ENCODE measurements at places on chromosomes 11 and 22.

DNA sequence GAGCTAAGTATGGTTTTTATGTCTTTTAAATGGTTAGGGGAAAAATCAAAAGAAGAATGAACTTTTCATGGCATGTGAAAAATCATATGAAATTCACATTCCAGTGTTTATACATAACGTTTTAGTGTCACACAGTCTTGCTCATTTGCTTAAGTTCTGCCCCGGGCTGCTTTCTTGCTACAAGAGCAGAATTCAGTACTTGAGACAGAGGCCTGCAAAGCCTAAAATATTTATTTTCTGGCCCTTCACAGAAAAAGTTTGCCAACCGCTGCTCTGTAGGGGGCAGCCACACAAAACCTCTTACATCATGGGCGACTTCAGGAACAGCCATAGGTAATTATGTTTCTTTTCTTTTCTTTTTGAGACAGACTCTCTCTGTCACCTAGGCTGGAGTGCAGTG, 1.0 kb upstream of the ATG2A start:
- DNase-seq, result no peak

DNA sequence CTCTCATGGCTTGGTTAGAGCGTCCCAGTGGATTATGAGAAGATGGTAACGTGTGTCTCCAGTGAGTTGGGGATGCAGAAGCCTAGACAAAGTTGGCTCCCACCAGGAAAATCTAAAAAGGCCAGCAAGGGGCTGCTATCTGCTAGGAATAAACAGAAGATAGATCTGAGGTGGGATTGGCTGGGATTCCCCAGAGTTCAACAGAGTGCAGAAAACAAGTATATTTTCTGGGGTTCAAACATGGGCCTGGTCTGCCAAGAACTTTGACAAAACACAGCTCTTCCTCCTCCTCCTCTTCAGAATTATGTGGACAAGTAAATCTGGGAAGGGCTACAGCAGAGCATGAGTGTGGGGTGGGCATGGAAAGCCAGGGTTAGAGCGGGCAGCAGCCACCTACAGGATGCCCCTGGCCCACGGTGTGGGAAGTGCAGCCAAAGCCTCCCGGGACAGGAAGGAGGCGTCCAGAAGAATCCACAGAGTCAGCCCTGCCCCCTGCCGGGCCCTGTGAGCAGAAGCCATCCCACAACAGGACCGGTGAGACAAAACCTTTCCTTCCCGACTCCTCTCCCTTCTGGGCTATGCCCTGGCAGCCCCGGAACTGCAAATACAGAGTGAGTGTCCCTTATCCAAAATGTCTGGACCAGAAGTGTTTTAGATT, 67.1 kb downstream of the CD82 start:
- DNase-seq, result no peak

GRCh38 chr11:41051919-41052635, 407.4 kb downstream of the LRRC4C start:
- no peak for DNase-seq

GRCh38 chr11:47188259-47188658, 2.0 kb upstream of the PACSIN3 start:
- no peak for DNase-seq

DNA sequence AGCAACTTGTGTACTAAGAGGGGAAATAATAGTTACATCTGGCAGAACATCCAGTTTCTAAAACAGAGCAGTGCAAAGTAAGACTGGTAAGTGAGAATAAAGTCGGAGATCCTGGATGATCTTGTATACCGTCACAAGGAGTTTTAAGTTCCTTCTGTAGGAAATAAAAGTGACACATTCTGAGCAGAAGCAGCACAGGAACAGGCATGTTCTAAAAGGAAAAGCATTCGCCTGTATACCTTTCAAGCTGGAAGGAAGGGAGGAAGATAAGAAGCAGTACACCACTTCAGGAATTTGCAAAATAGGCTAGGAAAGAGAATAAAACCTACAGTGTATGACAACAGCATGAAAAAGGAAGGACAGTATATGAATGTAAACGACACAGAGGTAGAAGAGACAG, 106.2 kb upstream of the TP53AIP1 start:
- DNase-seq, result no peak

DNA sequence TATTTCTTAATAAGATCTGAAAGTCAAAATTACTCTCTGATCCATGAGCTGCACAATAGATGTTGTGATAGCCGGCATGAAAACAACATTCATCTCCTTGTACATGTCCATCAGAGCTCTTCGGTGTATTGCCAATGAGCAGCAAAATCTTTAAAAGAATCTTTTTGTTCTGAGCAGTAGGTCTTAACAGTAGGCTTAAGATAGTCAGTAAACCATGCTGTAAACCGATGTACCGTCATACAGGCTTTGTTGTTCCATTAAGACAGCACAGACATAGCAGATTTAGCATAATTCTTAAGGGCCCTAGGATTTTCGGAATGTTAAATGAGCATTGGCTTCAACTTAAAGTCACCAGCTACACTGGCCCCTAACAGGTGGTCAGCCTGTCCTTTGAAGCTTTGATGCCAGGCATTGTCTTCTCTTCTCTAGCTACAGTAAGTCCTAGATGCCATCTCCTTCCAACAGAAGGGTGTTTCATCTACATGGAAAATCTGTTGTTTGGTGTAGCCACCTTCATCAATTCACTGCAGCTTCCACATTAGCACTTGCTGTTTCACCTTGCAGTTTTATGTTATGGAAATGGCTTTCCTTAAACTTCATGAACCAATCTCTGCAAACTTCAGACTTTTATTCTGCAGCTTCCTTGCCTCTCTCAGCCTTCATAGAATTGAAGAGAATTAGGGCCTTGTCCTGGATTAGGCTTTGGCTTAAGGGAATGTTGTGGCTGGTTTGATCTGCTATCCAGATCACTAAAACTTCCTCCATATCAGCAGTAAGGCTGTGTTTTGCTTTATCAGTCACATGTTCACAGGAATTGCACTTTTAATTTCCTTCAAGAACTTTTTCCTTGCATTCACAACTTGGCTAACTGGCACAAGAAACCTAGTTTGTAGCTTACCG, 28.4 kb downstream of the RRP8 start:
- DNase-seq, result no peak

DNA sequence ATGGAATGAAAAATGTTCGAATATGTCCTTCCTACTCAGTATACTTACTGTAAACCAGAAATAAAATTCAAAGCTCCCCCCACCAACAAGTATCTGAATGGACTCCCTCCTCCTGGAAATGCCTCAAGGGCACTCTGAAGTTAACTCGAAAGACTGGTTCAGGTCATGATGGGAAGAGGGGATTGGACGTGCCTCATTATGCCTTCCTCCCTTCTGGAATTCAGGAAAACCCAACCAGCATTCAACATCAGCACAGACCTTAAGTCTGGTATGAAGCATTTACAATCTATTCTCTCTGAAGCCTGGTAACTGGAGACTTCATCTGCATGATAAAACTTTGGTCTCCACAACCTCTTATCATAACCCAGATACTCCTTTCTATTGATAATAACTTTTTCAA, 428.3 kb upstream of the RAG2 start:
- no peak for DNase-seq

- no peak for DNase-seq
Measured at GRCh38 chr11:104695065-104695463, 203.2 kb downstream of the CASP12 start.

- no peak for DNase-seq
Measured at GRCh38 chr11:27041141-27041899, 705 bp downstream of the BBOX1 start.

DNA sequence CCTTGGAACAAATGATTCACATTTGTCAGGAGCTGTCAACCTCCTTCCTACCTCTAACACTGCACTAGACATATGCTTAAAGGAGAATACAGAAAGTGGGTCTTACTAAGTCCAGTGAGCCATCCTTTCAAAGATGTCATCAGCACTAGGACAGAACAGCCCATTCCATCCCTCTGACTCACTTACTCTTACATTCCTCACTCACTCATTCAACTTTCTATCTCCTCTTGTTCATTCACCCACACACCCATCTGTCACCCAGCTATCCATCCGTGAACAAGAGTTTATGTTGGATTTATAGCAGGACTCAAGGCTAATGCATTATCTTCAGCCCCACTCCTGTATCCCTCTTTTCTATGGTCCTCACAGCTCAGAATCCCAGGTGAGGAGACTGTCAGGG, 9.1 kb downstream of the INSC start:
- DNase-seq, result no peak

DNA sequence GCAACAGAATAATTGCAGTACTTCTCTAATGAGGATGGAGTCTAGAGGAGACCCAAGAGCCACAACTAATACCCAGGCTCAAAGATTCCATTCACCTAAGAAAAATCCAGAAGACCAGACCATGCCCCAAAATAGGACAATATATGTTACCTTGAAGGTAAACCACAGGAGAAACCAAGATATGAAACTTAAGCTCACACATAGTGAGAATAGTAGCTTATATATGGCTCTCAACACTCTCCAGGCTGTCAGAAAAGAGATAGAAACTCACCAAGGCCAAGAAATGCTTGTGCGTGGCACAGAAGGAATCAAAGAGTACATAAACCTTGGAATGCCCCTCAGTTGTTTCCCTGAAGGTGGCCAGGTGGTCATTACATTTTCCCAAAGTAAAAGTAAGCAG, 9.1 kb downstream of the FAM111A start:
- no peak for DNase-seq

- no peak for DNase-seq
Measured at GRCh38 chr11:75635066-75635862, 33.6 kb downstream of the MAP6 start.

DNA sequence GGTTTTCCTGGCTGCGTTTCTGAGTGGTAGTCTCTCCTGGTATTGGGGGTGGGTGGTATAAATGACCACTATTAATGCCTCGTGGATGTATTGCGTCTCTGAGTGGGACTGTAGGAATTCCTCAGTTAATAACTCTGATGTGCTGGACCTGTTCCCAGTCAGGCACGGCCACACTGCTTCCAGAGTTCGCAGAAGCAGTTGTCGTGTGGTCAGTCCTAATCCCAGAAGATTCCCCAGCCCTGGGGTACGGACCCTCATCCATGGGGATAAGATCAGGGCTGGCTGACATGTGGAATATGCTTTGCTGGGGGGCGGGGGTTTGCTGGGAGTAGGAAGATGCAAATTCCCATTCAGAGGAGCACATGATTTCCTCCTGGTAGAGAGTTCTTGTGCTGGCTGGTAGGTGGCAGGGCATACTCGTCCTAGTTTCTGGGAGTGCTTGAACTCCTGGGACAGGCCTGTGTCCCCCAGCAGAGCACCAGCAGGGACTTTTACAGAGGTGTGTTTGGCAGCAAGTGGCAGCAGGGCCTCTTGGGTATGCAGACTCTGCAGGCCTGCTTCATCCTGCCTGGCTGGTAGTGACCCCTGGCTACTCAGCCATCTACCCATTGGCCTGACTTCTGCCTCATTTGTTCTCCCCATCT, 157.4 kb downstream of the NAV2 start:
- no peak for DNase-seq

- DNase-seq, result no peak
Measured at GRCh38 chr11:35344681-35345574, 74.4 kb downstream of the SLC1A2 start.

DNA sequence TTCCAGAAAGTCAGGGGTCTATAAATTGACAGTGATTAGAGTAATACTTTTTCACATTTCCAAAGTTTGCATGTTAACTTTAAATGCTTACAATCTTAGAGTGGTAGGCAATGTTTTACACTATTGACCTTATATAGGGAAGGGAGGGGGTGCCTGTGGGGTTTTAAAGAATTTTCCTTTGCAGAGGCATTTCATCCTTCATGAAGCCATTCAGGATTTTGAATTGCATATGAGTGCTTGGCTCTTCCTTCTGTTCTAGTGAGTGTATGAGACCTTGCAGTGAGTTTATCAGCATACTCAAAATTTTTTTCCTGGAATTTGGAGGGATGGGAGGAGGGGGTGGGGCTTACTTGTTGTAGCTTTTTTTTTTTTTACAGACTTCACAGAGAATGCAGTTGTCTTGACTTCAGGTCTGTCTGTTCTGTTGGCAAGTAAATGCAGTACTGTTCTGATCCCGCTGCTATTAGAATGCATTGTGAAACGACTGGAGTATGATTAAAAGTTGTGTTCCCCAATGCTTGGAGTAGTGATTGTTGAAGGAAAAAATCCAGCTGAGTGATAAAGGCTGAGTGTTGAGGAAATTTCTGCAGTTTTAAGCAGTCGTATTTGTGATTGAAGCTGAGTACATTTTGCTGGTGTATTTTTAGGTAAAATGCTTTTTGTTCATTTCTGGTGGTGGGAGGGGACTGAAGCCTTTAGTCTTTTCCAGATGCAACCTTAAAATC, 5.3 kb downstream of the MALAT1 start:
- no peak for DNase-seq

DNA sequence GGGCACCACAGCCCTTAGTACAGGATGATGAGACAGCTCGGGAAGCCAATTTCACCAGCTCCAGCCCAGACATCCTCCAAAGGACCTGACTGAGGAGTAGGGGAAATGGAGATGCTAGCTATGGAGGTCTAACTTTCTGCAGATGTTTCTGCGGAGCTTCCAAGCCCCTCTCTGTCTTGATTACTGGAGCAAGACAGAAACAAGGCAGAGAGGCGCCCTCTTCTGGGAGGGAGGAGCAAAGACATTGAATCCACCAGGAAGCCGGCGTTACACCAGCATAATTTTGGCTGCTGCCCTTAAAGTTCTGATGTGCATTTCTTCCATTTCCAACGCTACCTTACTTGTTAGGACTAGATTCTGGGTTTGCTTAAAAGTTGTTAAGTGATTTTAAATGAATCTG, 107.3 kb upstream of the HSD17B12 start:
- DNase-seq, result no peak

DNA sequence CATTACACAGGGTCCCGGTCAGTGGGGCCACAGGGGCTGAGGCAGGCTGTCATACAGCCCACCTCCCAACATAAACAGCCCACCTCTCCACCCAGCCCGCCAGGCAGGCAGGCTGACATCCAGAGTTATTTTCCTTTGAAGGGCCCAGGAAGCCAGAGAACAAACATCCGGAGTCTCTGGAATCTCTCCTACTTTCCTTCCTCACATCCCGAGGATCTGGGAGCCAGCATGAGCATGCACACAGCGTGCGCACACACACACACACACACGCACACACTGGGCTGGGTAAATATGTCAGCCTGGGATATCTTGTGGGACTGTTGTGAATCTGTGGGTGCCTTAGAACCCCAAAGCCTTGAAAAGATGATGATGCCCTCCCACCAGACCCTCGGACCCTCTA, 55.4 kb downstream of the PDE2A start:
- DNase-seq, result no peak

DNA sequence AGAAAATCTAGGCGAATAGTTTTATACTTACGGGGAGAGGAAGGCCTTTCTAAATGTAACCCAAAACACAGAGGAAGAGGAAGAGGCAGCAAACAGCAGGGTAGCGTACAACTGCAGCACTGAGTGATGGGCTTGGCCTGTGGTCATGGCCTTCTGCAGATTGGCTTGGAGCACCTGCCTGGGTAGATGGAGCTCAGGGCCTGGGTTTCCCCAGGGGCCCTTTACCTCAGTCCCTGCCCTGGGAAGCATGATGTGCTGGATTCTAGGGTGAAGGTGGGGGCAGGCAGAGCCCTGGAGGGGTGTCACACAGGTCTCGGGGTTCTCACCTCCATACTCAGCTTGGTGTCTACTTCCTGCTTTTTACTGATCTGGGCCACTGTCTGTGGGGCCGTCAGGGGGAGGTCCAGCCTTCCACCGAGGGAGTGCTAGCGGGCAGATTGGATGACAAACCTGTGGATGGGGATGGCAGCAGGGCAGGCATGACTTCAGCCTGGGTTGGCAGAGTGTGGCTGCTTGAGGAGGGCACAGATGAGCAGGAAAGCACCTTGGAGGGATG, 27.7 kb upstream of the CHRM1 start:
- DNase-seq, result no peak

- DNase-seq, result no peak
Measured at GRCh38 chr11:92867913-92868619, 101.4 kb upstream of the MTNR1B start.

GRCh38 chr22:20036084-20036482, 15.2 kb downstream of the TANGO2 start:
- no peak for DNase-seq
